ENCODE measurements at places on chromosomes 1 and 21. TPM values are rescaled to one million over a fixed set of nuclear protein-coding genes. Genes with fewer than 3 reads are reported as not detected.

GRCh38 chr1:168084396-168085231, 52.1 kb downstream of the GPR161 start:
- no peak for DNase-seq

- DNase-seq, result no peak
These were observed 62.6 kb downstream of the ABL2 start for GRCh38 chr1:179166663-179167417.

DNA sequence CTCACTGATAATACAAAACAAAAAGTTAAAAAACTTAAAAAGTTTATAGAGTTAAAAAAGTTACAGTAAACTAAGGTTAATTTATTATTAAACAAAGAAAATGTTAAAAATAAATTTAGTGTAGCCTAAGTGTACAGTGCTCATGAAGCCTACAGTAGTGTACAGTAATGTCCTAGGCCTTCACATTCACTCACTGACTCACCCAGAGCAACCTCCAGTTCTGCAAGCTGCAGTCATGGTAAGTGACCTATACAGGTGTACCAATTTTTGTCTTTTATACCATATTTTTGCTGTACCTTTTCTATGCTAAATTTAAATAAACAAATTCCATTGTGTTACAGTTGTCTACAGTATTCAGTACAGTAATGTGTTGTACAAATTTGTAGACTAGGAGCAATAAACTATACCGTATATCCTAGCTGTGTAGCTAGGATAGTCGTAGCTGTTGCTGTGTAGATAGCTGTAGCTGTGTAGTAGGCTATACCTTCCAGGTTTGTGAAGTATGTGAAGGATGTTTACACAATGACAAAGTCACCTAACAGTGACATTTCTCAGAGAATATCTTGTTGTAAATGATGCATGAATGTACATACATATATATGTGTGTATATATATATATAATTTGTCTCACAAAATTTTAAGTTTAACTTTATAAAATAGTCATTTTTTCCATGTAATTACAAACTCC, 140.2 kb downstream of the TGFB2 start:
- no peak for DNase-seq

DNA sequence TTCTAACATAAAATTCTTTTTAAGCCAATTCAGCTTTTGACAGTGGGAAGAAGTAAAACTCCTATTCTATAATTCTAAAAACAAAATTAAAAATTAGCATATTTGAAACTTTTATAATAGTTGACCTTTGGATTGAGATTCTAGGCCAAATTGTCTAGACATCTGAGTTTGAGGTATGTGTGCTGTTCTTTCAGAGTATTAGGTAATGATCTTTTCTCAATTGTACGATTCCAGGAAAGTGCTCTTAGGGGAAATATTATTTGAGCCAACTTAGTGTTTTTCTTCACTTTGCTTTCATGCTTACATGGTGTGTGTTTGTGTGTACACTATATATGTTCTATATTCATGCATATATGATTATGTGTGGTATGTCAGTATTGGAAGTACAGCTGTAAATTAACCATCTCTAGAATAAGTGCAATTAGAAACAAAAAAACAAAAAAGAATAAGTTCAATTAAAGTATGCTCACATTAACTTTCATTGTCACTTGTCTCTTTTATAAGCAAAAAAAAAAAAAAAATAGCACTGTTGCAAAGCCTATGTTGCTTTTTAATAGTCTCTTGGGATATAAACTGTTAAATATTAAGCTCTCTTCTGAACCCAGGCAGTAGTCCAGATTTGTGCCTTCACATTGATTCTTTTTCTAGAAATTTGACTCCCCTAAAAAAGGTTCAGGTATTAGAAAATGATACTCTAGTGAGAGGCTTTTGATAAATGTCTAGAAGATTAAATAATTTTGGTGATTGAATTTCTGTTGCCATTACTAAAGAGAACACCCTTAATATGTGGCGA, 132.2 kb downstream of the ATP5PO start:
- no peak for DNase-seq

DNA sequence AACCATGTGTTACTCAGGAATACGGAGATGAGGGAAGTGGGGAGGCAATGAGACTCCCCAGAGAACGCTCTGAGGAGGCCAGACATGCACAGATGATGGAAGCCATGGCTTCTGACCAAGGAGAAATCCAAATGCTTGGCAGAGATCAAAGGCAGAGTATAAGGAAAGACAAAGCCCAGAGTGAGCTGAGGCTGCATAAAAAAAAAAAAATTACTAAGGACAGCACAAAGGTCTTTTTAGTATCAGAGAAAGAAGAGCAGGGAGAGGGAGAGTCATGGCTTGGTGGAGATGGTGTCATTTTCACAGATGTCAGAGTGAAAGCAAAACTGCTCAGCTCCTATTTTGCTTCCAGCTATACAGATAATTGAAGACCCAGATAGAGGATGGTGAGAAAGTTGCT, 8.1 kb upstream of the NCF2 start:
- no peak for DNase-seq

The C4BPA gene
- total RNA-seq, result not detected

The TPTE gene
- total RNA-seq, result not detected

The KRTAP13-2 gene
- total RNA-seq, result not detected

The SHCBP1L gene
- total RNA-seq, result not detected
